ENCODE measurements at places on chromosomes 7 and 10. TPM values are rescaled to one million over a fixed set of nuclear protein-coding genes. Genes with fewer than 3 reads are reported as not detected.

Gene GNG11
- total RNA-seq, result 34.8 TPM

Gene GIMAP4
- 5.4 TPM for total RNA-seq

Gene SEMA3D
- 2.8 TPM for total RNA-seq

DNA sequence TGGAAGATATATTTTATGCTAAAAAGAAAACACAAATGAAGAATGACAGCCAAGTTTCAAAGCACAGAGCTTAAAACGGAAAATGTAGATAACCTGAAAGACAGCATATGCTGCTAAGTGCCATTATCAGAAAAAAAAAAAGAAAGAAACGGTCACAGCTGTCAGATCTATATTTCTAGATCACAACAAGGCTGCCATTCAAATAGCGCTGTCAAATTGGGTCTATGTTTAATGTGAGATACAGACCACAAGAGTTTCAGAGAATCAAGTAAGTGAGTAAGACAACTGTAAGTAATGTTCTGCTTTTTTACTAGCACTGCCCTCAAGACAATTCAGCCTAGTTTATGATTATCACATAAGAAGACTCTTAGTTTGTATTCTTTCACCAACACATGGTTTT lies 66.1 kb upstream of the RNF148 start:
- DNase-seq, result no peak

GRCh38 chr7:27462575-27463270 lies 200.0 kb downstream of the HIBADH start:
- DNase-seq, result no peak

DNA sequence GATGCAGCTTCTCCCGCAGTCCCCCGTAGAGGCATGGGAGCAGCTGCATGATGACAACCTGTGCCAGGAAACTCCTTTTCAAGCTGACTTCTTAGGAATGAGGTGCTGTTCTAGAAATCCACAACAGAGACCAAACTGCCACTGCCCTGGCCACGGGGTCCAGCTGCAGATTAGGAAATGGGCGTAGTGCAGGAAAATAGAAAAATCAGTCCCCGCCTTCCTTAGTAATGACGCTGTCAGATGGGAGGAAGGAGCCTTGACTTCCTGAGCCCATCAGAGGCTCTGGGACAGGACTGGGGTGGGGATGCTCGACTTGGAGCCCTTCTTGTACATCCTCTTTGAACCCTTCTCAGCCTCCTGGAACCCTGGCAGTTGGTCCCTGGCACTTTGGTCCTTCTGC lies 227.8 kb upstream of the GRB10 start:
- no peak for DNase-seq

DNA sequence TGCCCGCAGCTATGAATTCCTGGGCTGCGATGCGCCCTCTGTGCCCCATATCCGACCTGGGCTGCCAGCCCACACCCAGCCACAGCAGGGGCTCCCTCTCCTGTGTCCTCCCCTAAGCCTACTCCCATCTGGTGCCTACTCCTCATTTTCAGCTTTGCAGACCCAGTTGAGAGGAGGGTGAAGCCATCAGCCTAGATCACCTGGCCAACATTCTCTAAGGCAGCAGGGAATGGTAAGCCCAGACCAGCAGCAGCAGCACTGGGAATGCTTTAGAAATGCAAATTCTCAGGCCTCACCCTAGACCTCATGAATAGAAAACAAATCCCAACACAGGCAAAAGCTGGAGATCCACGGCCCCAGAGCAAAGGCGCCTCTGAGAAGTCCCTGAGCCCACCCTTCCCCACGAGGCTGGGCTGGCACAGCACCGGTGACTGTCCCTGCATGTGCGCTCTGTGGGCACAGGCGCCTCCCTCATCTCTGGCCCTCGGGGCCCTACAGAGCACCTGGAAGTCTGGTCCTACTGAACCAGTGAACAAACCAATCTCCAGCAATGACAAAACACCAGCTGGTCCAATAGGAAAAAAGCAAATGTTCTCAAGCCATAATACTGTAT lies 161.4 kb downstream of the GFRA1 start:
- DNase-seq, result no peak

DNA sequence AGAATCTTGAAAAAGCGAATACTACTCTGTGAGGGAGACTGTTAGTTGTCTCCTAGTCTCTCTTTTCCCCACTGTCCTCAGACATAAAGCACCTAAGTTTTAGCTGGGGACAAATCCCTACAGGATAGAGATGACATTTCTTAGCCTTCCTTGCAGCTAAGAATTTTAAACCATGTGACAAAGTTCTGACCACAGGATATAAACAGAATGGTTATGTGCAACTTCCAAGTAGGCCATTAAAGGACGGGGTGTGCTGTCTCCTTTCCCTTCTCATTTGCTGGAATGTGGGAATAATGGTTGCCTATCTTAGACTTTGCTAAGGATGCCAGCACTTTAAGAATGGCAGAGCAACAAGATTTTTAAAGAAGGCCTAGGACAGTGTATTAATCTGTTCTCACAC lies 74.9 kb upstream of the PRPS1L1 start:
- no peak for DNase-seq
